ENCODE measurements at places on chromosomes 3 and 15.

- DNase-seq: no peak
These were observed 14.6 kb upstream of the PLA2G4E start for GRCh38 chr15:42035435-42035761.

GRCh38 chr15:39704235-39704634 is 78.4 kb downstream of the FSIP1 start:
- DNase-seq: no peak

- no peak for DNase-seq
These were observed 46.4 kb downstream of the DNAJB8 start for GRCh38 chr3:128420289-128420688.

GRCh38 chr3:142878649-142879300 is 10.1 kb downstream of the PCOLCE2 start:
- no peak for DNase-seq

- no peak for DNase-seq
These were observed 2.5 kb downstream of the RSL24D1 start for GRCh38 chr15:55194256-55194655.

DNA sequence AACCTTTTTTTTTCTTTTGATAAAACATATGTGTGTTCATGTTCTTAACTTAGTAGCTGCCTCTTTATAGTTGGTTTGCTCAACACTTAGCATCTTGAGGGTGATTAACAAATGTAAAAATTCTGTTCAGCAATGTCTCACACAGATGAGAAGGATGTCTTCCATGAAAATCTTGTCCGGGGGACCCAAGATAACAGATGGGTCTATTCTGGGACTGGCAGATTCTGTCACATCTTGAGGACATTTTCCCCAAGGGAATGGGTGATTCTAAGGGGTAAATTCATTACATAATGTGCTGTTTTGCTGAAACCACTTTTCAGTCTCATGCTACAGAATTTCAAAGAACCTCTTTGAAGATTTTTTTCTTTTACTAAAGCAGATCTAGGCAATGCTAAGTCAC is 342.2 kb downstream of the IGSF11 start:
- no peak for DNase-seq

DNA sequence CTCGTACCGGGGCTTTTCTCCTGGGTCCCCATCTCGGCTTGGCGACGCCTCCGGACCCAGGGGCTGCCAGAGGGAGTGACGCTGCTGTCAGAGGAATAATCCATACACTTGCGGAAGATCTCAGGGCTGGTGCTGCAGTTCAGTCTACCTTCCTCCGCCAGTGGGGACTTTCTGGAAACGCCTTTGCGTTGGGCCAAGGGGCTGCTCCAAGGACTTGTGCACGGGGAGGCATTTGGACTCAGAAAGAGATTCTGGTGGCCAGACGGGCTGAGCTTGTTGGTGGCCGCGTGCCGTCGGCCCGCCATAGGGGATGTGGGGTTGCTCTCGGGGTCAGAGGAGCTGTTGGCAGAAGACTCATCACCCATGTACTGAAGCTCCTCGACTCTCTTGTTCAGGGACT is 21.8 kb downstream of the LARP6 start:
- DNase-seq: no peak

GRCh38 chr3:62453448-62453847 is 80.1 kb upstream of the FEZF2 start:
- no peak for DNase-seq

DNA sequence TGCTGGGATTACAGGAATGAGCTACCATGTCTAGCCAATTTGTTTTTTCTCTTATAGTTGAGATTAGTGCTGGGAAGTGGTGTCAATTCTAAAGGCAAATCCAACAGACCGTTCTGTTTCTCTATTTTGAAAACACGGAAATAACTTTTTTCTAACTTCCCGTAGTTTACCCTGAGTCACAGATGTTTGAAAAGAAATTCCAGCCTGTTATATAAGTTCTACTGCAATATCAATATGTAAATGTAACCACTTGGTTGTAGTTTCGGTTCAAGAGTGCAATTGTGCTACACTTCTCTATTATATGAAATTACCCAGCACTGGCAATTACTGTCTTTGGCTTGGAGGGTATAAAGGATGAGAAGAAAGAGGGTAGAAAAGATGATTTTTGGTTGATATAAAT is 22.3 kb upstream of the GNB4 start:
- DNase-seq: no peak

DNA sequence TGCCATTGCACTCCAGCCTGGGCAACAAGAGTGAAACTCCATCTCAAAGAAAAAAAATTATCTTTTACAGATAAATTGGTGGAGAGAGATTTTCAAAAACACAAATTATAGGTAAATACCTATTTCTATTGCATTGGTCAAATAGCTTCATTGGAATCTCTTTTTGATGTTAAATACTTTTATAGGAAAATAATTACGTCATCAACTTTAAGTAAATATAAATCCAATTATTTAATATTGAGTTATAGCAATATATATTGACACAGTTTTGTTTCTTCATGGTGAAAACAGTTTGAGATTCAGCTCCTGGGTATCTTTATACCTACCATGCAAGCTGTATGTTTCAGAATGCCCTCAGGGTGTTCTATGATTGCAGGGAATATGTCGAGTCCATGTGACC is 172.1 kb downstream of the TP63 start:
- DNase-seq: no peak

DNA sequence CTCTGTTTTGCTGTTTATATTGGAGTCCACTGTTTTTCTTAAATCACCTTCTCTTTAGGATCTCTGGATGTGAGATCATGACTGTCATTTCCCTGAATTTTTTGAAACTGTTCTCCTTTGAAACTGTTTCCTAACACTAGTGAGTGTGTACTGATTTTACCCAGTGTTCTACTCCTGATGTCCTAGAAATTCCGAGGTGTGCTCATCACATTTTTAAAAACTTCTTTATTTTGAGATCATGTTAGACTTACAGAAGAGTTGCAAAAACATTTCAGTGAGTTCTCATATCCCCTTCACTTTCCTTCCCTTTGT is 292.6 kb downstream of the NFKBIZ start:
- DNase-seq: no peak

DNA sequence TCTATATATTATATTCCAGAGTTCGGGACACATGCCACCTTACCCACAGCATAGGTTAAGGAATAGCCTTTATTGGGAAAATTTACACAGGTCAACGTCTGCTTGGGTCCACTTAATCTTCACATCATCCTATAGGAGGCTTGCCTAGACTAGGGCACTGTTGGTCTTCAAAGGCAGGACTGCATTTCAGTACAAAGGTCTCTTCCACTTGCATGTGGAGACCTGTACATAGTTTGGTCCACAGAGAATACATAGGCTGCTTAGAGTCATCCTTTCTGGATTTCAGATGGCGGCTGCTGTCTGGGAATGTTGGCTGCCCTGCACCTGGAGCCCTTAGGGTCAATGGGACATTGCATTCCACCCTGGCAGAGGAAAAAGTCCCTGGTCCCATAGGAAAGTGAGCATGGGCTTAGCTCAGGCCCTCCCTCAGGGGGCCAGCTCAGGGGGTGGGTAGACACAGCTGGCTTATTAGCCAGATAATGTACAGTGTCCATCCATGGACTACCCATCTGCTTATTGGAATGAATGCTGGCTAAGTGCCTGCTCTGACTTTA is 75.3 kb upstream of the TGFBR2 start:
- DNase-seq: no peak

GRCh38 chr15:52151353-52151752 is 38.8 kb upstream of the BCL2L10 start:
- no peak for DNase-seq
